ENCODE measurements at places on chromosomes 3 and 15.

GRCh38 chr15:93298901-93299300, 209.9 kb upstream of the RGMA start:
- DNase-seq: no peak

DNA sequence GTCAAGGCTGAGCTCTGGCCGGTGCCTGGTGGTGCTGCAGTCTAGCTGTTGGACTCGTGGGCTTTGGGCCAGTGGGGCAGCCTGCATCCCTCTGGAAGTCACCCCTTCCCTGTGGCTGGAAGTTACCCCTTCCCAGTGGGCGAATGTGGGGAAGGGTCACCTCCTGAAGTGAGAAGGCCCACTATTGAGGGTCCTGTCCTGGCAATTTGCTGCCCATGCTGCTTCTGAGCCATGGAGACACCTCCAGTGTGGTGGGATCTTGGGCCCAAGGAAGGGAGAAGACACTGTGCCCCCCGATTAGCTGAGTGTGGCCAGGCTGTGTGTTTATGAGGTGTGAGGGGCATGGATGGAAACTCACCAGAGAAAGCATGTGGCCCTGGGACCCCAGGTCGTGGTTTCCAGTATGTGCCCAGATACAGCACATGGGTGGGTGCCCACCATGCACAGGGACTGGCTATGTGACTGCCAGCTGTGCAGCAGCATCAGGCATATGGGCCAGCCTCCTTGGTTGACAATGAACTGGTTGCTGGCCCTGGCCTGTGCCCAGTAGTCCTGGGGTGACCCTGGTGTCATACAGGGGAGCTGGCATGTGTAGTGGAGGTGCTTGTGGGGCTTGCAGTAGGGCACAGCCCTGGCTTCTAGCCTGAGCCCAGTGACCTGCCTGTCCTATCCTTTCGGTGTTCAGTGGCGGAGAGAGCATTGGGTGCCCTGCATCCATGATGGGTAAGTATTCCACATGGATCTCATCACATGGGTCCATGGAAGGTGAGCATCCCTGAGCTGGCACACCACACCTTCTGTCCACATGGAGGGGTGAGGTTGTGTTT, 221.2 kb downstream of the SNRPN start:
- DNase-seq: no peak

DNA sequence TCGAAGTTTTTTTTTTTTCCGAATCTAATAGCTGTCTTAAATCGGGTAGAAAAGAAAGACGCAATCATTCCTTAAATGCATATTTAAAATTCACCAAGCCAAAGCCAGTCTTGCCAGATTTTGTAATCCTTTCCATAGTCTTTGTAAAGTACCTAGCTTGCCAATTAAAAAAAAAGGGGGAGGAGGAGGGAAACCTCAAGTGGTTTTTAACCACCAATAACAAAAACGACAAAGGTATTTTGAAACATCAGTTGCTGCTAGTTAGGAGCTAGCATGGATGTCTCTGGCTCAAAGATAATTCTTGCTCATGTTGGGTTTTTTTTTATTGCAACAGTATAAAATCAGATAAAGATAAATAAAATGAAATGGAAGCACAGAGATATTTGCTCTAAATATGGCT, 187.9 kb downstream of the MECOM start:
- DNase-seq: no peak

GRCh38 chr15:33292717-33293307, 18.0 kb upstream of the RYR3 start:
- DNase-seq: no peak

DNA sequence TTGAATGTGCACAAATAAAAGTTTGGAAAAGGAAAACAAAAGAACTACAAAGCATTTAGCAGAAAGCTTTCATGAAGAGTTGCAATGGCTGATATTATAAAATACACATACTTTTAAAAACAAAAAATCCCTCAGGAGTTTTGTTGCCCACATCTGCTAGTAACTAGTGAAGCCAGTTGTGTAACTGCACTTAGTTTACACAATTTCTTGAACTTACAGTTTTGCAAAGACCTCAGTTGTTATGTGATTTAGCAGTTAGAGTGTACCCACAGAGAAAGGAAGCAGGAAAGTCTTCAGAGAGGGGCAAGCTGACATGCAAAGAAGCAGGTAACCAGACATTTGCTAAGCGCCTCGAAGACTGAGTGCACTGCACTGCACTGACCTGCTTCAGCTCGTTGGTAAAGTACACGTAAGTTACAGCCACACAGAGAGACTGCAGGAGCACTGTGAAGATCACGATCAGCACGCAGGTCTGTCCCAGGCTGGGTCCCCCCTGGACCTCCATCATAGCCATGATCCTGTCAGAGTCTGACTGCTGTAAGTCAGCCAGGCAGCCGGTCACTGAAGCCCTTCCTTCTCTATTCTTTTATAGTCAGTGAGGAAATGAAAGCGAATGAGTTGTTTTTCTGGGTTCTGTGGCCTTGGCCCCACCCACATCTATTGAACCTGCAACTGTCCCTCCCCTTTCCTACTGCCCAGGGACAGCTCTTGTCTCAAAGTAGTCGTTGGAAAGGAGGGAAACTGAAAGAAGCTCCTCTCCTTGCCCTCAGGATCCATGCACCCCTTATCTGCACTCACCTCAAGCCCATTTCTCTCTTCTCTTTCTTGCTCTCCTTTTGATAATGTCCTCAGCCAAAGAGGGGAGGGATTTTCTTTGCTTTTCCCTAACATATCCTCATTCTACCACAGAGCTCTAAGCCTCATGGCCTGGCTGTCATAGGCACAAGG, at the start of gene TNFSF10:
Gene TNFSF10, minus strand, starts transcription at position 560 of the 948 bp plus-strand sequence. Its CDS starts 46 bp downstream, at position 514.
- DNase-seq: no peak

- peak; percentile 26 for DNase-seq
Observed at GRCh38 chr3:36944641-36945270, at the start of gene TRANK1. TSS of gene TRANK1 (minus strand) at chr3:36945054. CDS start at chr3:36944809, 245 bp downstream.

GRCh38 chr3:13513051-13513912, 33.2 kb downstream of the HDAC11 start:
- DNase-seq: no peak

DNA sequence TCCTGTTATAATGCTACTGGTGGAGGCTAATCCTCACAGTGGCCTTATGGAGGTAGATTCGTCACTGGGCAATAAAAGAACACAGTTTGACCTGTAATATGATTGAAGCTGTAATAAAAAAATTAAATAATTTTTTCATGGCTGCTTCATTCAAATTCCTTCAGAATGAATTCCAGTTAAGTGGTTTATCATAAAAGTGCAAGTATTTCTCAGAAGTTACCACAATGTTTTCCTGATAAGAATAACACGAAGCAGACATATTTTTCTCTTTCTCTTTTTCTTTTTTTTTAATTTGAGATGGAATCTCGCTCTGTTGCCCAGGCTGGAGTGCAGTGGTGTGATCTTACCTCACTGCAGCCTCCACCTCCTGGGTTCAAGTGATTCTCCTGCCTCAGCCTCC, 15.6 kb downstream of the B4GALT4 start:
- DNase-seq: no peak

GRCh38 chr3:39501968-39502837, 34.7 kb downstream of the MOBP start:
- no peak for DNase-seq

DNA sequence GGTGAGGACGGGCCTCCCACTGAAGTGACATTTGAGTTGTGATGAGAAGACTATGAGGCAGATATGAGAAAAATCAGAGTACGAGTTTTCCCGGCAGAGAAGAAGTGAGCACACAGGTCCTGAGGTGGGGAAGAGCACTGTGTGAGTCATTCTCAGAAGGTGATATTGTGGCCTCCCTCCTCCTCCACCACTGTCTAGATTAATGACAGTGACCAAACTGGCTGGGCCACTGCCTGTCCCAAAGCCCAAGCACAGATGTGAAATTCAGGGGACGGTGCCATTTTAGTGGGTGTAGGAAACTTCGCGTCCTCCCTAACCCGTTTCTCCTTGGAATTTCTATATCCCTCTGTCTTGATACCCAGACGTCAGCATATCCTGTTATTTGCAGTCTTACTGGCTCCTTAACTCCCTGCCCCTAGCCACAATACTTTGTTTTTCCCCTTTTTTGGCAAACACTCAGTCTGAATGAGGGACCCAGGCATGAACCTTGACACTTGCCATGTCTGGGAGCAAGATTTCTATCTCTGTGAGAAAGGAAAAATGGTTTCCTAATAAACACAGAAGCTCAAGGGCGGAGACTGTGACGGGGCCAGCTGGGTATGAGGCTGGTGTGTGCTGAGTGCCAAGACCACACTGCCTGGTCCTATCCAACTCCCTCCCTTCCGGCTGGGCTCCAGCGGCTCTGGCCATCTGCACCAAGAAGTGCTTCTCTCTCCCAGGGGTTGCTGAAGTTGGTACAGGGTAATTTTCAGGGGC, 15.2 kb downstream of the PRICKLE2 start:
- peak; percentile 39 for DNase-seq

DNA sequence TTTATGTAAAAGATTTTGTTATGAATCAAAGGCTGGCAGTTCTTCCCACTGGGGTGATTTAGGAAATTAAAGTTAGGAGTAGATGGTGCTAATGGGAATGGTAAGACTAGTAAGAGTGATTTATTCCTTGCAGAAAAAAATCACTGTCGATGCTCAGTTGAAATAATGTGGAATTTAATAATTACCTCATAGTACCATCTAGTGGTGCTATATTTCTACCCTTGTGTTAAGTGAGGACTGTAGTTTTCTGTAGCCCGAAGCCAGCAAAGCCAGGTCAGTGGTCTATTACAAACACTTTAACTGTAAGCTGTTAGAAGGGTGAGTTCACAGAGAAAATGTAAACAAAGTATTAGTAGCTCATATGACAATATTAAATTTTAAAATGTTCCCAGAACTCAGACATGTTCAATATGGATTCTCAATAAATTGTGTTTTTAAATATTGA, 39.5 kb upstream of the GOLGA8J start:
- DNase-seq: no peak

DNA sequence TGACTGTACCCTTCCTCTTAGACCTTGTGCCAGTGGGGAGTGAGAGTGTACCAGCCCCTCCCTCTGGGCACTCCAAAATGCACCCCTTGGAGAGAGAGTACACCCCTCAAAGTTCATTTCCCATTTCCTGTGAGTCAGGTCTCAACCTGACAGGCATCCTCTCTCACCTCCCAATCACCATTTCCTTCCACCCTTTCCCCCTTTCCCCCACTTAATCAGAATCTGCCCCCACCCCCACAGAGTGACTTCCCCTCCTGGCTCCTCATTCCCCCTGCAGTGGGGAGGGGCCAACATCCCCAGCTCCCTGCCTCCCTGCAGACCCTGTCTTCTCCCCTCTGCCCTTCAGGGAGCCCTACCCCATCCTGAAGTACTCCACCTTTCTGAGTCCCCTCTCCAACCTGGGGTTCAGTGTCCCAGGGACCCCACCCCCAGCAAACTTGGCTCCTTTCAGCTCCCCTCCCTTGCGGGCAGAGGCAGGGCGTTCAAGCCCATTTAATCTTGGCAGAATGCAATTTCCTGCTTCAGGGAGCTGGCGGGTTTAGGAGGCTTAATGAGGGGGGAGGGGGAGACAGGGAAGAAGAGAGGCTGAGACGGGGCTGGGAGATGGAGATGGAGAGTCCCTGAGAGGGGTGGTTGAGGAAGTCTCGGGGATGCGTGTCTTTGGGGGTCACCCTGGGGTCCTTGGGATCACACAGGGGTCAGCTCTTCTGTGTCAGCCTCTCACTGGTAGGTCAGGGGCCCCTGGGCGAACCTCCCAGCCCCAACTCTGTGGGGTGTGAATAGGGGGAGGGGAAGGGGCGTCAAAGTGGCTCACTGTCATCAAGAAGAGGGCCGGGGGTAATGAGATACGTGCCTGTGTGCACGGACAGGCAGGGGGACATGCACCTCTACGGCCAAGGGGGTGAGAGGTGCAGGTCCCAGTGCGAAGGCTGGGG, 16.6 kb upstream of the SEMA3F start:
- no peak for DNase-seq

DNA sequence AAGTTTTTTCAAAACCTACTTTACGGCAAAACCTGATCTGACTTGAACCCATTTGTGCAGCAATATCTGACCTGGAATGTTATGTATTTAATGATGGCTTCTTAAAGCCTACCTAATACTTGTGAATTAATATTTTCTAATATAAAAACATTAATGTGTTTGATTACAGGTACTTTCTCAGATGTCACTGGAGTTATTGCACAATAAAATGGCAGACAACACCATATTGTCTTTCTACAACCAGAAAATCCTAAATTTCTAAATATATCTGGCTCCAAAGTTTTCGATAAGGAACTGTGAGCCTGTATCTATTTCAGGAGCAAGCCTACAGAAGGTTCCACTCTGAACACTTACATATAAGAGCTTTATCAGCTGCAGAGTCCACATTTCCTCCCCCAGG, 184.5 kb downstream of the ATP8B4 start:
- DNase-seq: no peak

DNA sequence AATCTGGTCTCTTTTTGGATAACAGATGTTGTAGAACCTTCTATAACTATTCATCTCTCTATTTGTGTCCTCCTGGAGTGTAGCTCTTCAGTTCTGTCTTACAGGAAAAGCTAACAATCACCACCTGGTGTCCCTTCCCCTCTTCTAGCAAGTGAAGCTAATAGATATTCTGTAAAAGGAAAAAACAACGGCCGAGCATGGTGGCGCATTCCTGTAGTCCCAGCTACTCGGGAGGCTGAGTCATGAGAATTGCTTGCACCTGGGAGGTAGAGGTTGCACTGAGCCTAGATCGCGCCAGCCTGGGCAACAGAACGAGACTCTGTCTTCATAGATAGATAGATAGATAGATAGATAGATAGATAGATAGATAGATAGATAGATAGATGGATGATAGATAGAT, 779.4 kb downstream of the TUSC7 start:
- DNase-seq: no peak

- DNase-seq: no peak
Observed at GRCh38 chr15:96736384-96736783, 405.9 kb downstream of the NR2F2 start.

DNA sequence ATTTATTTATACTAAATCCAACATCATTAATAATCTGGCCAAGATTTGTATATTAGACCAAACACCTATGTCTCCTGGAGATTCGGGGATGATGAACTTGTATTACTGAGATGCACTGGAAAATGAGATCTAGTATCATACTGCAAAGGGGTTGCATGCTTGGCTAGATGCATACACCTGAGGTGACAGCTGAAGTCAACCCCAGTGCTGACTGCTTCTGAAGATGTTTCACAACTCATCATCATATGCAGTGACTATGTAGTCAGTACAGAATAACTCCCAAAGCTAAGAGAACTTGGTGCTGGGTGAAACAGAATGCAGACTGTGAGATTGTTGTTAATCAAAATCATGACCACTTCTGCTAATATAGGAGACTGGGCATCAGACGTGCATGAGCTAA, 1114.2 kb downstream of the NSUN3 start:
- DNase-seq: no peak

- no peak for DNase-seq
Observed at GRCh38 chr3:32859604-32860237, 41.9 kb downstream of the TRIM71 start.

Data from thoracic aorta (tissue), 2 donors.